ENCODE measurements at places on chromosomes 2 and 18. TPM values are rescaled to one million over a fixed set of nuclear protein-coding genes. Genes with fewer than 3 reads are reported as not detected.

The KATNAL2 gene
- 3.1 TPM for total RNA-seq

The C1GALT1C1L gene
- total RNA-seq: 0.67 TPM

- no peak for DNase-seq
These were observed 22.5 kb downstream of the UBR3 start for GRCh38 chr2:169849710-169850109.

- DNase-seq: no peak
These were observed 11.4 kb upstream of the MAP3K20 start for GRCh38 chr2:173064151-173064805.

- DNase-seq: no peak
These were observed 106.4 kb upstream of the RBBP8 start for GRCh38 chr18:22826726-22827125.

DNA sequence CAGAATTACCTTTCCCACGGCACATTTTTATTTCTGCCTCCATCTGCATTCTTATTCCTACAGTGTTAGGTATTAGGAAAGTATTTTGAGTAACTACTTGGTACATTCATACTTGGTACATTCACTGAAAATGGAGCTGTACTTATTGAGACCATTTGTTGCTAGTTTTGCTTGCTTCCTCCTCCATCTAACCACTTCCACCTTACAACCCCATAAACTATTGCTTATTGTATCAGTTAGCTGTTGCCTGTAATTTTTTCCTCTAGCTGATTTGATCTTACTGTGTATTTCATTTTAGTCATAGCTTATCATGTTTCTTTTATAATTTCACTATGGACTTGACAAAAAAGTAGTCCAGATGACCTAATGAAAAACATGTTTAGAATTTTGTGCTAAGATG, 50.7 kb downstream of the AFTPH start:
- DNase-seq: no peak

DNA sequence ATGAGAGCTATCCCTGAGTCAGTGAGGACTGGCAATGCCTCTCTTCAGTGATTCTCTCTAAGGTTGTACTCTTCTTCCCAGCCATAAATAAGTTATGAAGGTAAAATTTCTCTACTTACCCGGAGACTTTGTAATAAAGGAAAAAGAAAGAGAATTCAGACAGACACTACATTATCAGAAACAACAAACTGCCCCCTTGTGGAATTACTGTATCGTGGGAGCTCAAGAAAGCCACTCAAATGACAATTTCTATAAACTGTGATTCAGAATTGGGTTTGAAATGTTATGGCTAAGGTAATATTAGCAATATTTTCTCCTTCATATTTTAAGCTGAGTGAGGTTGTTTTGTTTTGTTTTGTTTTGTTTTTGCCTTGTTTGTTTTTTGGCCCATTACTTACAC, 155.8 kb upstream of the TANK start:
- DNase-seq: no peak

GRCh38 chr2:138814123-138814898, 34.1 kb upstream of the NXPH2 start:
- no peak for DNase-seq
